ENCODE measurements at places on chromosomes 5 and 9.

GRCh38 chr5:65065001-65065511 lies 296.3 kb downstream of the CWC27 start:
- DNase-seq: no peak

GRCh38 chr5:143065185-143065965 lies 295.2 kb downstream of the ARHGAP26 start:
- no peak for DNase-seq

DNA sequence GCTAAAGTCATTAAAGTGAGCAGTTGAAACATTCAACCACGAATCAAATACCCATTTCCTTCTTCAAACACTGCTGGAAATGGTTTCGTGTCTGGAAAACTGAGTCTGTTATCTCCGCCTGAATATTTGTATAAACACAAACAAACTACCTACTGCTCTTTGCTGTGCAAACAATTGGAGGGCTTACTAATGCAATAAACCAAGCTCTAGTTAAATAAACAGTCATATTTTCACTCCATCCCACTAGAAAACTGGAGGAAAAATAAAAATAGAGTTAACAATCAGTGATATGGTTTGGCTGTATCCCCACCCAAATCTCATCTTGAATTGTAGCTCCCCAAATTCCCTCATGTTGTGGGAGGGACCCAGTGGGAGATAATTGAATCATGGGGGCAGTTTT lies 397.6 kb downstream of the RASEF start:
- no peak for DNase-seq

DNA sequence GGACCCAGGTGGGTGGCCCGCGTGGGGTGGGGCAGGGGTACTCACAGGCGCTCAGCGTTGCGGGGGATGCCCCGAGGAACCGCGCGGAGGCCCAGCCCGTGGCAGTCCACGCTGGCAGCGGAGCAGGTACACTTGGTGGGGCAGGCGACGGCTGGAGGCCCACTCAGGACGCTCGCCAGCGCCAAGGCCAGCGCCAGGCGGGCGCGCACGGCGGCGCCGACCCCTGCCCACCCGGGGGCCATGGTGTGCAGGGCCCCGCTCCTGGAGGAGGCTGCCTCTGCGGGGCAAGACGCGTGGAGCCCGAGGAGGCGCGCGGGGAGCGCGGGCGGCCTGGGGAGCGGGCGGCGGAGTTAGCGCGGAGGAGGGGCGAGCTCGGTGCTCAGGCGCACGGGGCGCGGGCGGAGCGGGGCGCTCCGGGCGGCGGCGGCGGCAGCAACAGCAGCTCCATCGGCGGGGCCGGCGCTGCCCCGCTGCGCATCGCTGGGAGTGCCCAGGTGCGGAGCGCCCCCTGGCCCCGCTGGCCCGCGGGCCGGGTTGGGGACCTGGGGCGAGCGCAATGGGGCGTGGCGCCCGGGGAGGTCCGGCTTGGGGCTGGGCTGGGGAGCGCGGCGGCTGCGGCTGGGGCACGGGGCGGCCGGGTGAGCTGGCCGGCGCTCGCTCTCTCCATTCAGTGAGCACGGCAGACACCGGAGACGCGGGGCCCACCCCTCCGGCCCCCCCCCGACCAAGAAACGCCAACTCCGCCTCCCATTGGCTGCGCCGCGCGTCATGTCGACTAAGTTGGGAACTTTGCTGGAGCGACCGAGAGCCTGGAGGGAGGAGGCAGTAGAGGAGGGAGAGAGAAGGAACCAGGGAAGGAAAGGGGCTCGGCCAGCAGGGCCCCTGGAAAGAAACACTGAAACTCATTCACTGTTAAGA lies at the start of gene SLIT3:
TSS of gene SLIT3 (minus strand) at position 672 of the 918 bp plus-strand sequence. CDS start at position 242, 430 bp downstream.
- DNase-seq: no peak

Measured in activated T-helper 2 cell treated with anti-CD3 and anti-CD28 coated beads, Interferon-gamma antibody, Interleukin-2, Interleukin-4, amounts not matched to agents 10 μg/mL and 5 μg/mL and 100 μg/mL, durations not matched to agents 14 hours and 24 hours and 36 hours (primary cell).